Motor neuron (in vitro differentiated cells): ENCODE measurements at places on chromosomes 12 and 14.
A peak's percentile ranks its signal among the peaks of the same experiment; 100 is the strongest.

DNA sequence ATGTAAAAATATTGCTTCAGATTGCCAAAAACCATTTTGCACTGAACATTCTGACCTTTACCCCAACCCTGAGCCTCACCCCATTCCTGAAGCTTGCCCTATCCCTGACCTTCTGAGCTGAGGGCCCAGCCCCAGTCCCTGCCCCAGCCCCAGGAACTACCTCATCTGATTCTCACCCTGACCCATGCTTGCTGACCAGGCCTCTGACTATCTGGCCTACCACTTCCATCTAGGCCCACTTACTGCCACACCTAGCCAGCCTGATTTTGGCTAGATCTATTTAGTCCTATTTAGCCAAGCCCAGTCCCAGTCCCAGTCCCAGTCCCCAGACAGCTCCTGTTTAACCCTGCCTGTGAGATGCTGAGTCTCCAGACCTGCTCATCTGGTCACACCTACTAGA is 33.6 kb downstream of the OR10P1 start:
- ATAC-seq: peak; percentile 54

- ATAC-seq: no peak
Observed at GRCh38 chr12:14984766-14985285, 12.0 kb downstream of the PDE6H start.

DNA sequence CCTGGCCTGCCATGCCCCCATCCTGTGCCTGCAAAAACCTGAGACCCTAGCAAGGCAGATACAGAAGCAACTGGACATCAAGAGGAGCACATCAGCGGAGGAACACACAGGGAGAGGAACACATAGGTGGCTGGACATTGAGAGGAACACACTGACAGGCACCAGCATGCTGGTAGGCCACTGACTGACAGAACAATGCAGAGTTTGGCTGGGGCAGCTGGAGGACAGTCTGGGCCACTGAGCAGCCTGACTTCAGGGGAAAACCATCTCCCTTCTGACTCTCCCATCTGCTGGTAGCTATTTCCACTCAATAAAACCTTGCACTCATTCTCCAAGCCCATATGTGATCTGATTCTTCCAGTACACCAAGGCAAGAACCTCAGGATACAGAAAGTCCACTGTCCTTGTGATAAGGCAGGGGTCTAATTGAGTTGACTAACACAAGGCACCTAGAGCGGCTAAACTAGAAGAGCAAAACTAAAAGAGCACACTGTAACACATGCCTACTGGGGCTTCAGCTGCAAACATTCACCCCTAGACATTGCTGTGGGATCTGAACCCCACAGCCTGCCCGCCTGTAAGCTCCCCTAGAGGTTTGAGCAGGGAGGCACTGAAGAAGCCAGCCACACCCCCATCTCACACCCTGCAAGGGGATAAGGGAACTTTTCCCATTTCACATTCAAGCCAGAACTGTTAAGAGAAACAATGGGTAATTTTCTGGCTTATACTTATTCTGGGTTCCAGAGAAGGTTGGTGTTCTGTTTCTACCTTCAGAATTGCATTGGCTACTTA is 22.1 kb downstream of the CLECL1 start:
- no peak for ATAC-seq

- ATAC-seq: no peak
Observed at GRCh38 chr12:121283388-121283787, 13.1 kb downstream of the CAMKK2 start.

DNA sequence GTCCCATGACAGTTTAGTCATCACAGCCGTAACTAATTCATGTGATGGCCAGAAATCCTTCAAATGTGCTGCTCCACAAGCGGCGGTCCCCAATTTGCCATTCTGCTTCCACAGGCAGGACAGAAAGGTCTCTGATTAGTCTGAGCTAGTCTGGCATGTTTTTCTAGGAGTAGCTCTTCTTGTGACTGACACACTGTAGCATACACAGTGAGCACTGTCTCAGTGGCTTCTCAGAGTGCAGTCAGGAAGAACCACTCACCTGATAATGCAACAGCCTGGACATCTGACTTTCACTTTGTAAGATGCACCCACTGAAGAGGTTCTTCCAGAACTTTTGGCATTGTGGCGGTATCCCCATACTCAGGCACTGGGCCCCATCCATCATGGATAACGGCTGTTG is 1266.2 kb downstream of the TMEM121 start:
- no peak for ATAC-seq
